ENCODE measurements at places on chromosomes 3 and 15.

GRCh38 chr3:128281461-128282367, 128.4 kb downstream of the EEFSEC start:
- DNase-seq: no peak

DNA sequence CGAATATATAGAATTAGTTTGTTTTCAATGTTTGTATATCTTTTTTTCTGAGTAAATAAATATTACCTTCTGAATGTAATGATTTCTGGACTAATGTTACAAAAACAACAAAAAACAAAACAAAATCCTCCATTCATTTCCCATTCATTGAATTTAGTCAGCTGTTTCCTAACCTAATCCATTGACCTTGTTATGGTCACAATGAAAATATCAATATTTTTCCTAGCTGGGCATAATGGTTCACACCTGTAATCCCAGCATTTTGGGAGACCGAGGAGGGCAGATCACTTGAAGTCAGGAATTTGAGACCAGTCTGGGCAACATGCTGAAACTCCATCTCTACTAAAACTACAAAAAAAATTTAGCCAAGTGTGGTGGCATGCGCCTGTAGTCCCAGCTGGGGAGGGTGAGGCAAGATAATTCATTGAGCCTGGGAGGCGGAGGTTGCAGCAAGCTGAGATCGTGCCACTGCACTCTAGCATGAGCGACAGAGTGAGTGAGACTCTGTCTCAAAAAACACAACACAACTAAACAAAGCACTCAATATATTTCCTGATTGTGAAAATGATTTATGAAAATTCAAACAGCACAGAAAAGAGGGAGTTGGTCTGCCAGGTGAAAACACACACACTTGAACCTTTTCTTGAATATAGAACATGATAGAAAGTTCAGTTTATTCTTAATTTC, 23.0 kb upstream of the PLSCR4 start:
- DNase-seq: no peak

DNA sequence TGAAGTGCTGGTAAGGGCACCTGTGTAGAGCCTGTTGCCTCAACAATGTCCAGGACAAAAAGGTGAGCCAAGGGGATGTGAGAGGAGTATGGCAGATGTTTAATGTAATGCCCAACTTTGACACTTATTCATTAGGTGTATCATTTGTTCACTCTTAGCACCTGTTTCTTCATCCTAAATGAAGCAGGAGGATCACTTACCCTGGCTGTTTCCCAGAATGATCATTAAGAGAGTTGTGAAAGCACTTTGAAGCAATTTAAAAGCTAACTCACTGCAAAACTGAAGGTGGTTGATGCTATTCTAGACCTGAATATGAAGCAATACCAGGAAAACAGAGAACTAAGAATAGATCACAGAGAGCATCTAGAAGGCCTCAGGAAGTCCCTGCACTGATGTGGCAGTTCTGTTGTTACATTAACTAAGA, 3.4 kb upstream of the HHLA2 start:
- DNase-seq: no peak

DNA sequence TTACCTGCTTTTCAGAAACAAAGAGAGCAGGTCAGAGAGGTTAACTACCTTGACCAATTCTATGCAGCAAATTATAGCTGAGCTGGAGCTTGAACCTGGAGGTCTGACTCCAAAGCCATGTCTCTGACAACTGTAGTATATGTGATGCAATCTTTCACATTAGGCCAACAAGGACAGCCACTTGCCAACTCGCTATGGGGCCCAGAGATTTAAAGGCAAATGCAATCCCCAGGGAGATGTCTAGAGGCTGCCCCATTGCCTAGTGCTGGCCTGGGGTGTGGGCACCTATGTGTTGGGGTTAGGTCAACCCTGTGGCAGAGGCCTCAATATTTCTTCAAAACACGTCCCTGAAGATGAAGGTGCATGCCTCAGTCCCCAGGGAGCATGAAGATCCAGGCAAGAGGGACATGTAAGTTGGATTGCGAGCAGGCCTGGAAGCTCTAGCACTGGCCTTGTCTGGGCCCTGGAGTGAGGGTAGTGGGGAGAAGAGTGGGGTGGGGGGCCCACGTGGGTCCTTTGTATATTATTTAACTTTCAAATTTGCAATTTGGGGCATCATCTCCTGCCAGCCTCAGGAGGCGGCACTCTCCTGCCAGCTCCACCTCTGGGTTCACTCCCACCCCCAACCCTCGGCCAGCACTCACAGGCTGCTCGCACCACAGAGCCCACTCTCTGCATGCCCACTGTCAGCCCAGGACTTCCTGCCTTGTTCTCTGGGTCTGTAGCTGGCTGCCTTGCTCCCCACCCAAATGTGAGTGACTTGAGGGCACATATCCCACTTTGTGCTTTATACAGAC, 64.3 kb downstream of the SLC12A8 start:
- no peak for DNase-seq

DNA sequence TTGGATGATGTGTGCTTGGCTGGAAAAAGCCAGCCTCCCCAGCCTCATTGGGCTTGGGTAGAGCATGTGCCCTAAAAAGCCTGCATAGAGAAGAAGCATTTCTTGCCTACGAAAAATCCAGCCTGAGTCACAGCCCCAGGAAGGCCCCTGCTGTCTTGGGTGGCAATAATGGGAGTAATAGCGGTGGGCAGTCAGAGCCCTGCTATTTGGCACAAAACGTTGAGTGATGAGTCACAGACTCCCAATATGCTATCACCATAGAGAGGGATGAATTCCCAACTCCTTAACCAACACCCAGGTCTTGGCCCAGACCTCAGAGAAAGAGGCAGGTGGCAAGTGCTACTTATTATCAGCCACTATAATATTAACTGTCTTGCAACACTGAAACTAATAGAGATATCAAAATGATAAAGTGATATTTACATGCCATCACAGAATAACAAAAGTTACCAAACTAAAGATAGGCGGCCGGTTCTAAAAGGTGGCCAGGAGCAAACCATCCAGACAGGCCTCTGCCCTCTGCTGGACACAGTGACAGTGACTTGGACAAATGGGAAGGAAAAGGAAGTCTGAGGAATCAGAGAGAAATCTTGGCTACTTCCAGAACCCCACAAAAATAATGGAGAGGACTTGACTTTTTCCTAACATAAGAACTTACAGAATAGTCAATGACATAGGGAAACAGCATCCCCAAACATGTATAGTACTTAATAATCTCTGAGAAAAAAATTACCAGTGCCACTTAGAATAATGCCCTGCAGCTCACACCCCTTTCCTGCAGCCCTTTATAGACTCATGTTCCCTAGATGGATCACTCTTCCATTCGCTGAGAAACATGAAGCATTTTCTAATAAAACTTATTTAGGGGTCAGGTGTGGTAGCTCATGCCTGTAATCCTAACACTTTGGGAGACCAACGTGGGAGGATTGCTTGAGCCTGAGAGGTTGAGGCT, 51.9 kb upstream of the MUC13 start:
- no peak for DNase-seq

DNA sequence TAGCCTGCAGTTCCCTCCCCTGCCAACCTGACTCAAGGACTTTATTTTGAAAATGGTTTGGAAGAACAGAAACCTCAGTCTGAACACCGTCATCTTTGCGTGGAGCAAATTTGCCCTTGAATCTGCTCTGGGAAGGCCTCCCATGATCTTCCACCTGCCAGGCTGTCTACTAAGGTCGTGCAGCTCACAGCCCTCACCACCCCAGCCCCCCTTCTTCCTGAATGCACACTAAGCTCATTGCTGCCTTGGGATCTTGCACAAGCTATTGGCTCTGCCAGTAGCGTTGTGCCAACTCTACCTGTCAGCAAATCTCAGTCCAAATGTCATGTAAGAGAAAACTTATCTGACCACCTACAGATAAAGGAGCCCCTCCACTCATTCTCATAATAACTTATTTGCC, 141.5 kb downstream of the USP13 start:
- no peak for DNase-seq

DNA sequence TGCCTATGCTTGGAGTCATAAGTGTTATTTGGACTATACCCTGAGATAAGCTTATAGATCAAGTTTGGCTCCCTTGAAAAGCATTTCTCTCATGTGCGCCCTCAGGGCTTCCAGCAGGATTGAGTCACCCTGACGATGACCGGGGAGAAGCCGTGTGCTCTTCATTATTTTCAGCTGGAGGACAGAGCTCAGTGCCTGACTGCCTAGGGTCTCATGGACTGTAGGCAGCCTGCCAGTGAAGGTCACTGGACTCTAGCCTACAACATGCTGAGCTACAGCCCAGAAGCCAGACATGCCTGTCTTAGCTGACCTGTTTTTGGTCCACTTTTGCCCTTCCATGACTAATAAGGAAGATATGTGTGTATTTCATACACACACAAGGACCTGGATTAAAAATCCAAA, 31.6 kb upstream of the NUDT16 start:
- DNase-seq: no peak

DNA sequence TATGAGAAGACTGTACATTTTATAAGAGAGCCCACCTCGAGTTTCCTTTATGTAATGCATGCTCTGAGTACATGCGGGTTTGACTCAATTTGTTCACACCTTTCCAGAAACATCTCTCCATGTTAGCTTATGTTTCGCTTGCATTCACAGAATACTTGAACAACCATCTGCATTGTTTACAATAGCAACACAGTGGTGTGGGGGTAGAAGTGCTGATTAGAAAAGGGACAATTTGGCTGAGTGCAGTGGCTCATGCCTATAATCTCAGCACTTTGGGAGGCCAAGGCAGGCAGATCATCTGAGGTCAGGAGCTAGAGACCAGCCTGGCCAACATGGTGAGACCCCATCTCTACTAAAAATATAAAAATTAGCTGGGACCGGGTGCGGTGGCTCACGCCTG, 60.9 kb downstream of the NCEH1 start:
- DNase-seq: no peak

DNA sequence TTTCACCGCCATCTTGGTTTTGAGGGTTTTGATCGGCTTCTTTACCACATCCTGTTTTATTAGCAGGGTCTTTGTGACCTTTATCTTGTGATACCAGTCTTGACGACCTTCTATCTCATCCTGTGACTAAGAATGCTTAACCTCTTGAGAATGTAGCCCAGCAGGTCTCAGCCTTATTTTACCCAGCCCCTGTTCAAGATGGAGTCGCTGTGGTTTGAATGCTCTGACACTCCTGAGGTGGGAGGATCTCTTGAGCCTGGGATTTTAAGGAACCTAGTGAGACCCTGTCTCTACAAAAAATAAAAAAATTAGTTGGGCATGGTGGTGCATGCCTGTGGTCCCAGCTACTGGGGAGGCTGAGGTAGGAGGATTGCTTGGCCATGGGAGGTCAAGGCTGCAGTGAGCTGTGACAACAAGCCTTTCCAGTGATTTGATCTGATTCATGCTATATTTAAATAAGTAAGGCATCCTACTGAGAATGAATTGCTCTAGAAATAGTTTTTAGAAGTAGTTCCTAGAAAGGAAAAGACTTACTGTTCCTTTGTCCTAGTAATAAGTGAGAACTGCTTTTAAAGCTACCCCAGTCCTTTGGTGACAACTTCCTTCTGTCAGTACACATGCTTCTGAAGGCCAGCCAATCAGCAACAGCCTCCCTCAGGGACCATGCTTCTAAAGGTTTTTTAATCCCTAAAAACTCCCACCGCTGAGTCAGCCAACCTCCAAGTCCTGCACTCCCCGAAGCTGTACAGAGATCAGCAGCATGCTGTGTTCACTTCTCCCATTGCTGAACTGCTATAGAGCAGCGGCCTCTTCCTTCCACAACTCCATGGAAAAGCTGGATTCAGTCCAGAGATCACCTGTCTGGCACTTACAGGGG, 9.1 kb upstream of the CEMIP start:
- no peak for DNase-seq

- peak; percentile 5 for DNase-seq
These were observed 9.8 kb downstream of the CTXND1 start for GRCh38 chr15:80242132-80242769.

GRCh38 chr15:49331951-49332350, 91.1 kb upstream of the FGF7 start:
- no peak for DNase-seq

GRCh38 chr3:79564192-79564591, 203.6 kb downstream of the ROBO1 start:
- no peak for DNase-seq

DNA sequence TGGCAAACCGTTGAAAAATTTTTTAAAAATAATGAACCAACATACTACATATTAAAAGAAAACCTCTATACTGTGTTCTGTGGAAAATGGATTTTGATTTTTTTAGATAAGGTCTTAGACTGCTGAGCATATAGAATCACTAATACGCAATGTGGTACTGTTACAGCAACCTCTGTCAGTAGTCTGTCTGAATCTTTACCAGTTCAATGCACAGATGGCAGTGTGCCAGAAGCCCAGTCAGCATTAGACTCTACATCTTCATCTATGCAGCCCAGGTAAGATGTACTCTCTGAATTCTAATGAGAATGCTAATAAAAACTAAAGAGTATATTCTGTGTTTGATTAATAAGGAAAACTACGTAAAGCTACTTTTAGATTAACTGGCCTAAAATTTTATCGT, 31.3 kb upstream of the FAH start:
- DNase-seq: no peak

- no peak for DNase-seq
These were observed 268.7 kb downstream of the TBL1XR1 start for GRCh38 chr3:176928582-176928931.

GRCh38 chr3:13208706-13209633, 135.7 kb upstream of the IQSEC1 start:
- DNase-seq: no peak

DNA sequence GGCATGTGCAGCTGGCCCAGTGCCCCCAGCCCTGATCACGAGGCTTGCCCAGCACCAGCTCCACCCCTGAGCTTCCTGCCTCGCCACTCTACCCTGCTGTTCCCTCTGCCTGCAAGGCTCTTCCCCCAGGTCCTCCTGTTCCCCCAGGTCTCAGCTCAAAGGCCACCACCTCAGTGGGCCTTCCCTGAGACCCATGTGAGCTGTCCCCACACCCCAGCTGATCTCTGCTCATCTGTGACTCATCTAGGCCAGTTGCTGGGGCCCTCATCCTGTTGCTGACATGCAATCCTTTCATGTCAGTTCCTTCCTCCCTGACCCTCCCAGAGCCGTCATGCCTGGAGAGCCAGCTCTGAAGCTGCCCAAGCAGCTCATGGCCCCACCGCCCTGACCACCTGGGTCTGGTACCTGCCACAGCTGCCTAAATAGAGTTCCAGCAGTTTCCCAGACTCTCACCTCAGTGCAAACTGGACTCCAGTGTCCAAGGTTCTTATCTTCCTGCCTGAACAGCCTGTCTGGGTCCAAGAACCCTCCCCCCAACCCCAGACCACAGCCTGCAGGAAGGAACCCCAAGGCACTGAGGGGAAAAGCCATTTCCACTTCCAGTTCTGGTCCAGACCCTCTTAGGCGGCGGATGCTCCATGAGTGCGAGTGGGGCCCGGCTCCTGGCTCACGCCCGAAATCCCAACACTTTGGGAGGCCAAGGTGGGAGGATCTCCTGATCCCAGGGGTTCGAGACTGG, 116.6 kb upstream of the IQSEC1 start:
- DNase-seq: no peak

GRCh38 chr3:172511783-172512762, 11.2 kb downstream of the TNFSF10 start:
- DNase-seq: peak; percentile 5

Measured in midbrain (tissue), 1 donor.